ENCODE measurements at places on chromosomes 3 and 15. TPM values are rescaled to one million over a fixed set of nuclear protein-coding genes. Genes with fewer than 3 reads are reported as not detected.

LRTM1 gene
- not detected for total RNA-seq

PLA1A gene
- 0.82 TPM for total RNA-seq

IL20RB gene
- 0.94 TPM for total RNA-seq

TLR9 gene
- total RNA-seq, result not detected

RHOV gene
- total RNA-seq, result 0.12 TPM

CSPG4 gene
- total RNA-seq, result 595 TPM

WNT7A gene
- not detected for total RNA-seq

DALRD3 gene
- total RNA-seq, result 18.3 TPM

ADIPOQ gene
- 0.05 TPM for total RNA-seq

SYNPR gene
- not detected for total RNA-seq

MYD88 gene
- total RNA-seq, result 9.3 TPM

CLDN16 gene
- not detected for total RNA-seq

RPL14 gene
- 1,188 TPM for total RNA-seq

NAALADL2 gene
- 19.8 TPM for total RNA-seq

DNA sequence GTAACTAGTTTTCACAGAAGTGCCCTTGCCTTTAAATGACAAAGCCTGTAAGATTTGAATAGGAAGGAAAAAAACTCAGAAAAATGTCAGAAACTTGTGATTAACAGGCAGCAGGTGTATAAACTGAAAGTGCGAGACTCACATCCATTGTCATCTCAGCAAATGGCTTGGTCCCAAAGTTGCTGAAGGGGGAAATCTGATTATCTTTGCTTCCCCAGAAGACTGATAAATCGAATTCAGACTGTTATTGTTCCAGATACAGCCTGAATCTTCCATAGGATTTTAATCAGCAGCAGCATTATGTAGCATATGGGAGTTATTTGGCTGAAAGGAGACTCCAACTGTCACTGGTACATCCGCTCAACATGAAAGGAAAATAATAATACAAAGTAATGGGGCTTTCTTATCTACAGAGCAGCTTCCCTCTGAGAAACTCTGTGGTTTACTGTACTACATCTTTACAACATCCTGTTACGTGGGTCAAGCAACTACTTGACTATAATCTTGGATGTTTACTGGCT is 550.4 kb upstream of the CCDC54 start:
- DNase-seq, result no peak

- no peak for DNase-seq
Observed at GRCh38 chr3:115975353-115975752, 352.0 kb downstream of the GAP43 start.

GRCh38 chr15:63444611-63445010 is 59.8 kb upstream of the USP3 start:
- DNase-seq, result no peak

GRCh38 chr3:31116651-31117050 is 222.2 kb upstream of the GADL1 start:
- no peak for DNase-seq

DNA sequence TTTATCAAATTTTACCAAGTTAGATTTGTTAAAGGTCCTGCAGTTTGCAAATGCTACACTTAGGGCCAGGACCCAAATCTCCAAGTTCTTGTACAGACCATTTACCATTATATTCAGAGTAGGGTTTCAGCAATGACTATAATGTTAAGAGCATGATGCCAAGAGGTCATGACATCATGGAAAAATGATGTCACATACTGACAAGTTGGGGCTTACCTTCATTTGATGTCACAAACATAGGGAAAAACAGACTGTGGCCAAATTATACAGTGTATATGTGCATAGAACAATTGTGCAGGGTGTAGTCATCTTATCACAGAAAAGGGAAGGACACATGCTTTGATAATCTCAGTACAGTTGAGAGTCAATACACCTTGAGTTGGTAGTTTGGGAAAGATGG is 10.1 kb upstream of the THRB start:
- no peak for DNase-seq

GRCh38 chr3:11164607-11165006 is 10.3 kb downstream of the HRH1 start:
- DNase-seq, result no peak

DNA sequence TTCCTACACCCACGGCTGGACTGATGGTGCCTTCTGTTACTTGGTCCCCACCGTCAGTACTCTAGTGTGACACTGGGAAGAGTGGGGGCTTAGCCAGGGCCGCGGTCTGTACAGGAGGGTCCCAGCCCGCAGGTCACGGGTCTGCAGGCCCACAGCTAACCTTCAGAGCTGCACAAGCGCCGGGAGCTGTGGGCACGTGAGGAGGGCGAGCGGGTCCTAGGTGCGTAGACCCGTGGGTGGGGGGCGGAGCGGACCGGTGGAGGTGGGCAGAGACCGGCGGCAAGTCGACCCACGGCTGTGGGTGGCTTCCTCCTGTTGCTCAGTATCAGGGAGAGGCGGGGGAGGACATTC is 1.2 kb downstream of the TNFAIP8L3 start:
- no peak for DNase-seq

- DNase-seq, result no peak
Observed at GRCh38 chr3:85758442-85758841, 799.7 kb downstream of the CADM2 start.

DNA sequence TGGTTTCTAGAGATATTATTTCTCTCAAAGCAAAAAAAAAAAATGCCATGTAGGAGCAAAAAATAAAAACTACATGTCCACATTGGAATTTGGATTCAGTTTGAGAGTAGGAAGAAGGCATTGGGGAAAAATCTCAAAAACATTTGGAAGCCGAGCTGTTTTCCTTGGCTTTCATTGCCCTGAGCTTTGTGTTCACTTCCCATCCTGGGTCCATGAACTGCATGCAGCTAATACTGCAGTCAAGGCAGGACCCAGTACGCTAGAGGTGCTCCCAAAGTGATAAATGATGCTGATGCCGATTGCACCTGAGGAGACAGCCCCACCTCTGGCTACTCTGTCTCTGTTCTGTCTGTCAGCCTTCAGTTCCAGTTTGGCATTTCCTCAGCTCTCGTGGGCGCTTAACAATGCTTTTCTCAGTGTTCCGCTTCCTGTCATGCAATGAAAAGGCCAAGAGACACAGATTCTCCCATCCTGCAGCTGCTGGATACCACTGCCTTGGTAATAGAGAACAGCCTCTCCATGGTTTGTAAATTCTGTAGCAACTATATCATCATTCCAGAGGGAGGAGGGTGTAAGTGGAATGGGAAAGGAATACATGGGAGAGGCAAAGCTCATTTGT is 181.8 kb downstream of the RYR3 start:
- no peak for DNase-seq

DNA sequence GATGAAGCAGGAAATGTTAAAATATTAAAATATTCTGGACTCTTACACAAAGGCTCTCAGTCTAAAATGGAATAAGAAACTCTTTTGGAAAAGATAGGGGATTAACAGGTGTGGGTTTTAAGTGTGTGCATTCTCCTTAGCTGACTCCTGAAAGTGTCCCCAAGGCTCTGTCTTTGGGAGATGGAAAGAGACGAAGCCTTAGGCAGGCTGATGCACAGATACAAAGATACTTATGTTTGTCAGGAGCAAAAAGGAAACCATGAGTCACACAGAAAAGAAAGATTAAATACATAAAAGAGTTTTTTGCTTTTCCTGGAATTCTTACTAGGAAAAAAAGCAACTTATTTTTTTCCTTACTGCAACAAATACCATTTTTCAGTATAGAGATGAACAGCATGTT is 23.8 kb upstream of the ABI3BP start:
- no peak for DNase-seq

- no peak for DNase-seq
Observed at GRCh38 chr3:172522871-172523818, at the start of gene TNFSF10. TNFSF10 (minus strand) TSS chr3:172523430; CDS start chr3:172523384, 46 bp downstream.

GRCh38 chr3:52787672-52788625 is 6.6 kb upstream of the ITIH3 start:
- peak; percentile 81 for DNase-seq

- no peak for DNase-seq
Observed at GRCh38 chr3:59754456-59755129, 704.8 kb upstream of the CFAP20DC start.

GRCh38 chr3:14434498-14435151 is 32.2 kb downstream of the SLC6A6 start:
- DNase-seq, result no peak

DNA sequence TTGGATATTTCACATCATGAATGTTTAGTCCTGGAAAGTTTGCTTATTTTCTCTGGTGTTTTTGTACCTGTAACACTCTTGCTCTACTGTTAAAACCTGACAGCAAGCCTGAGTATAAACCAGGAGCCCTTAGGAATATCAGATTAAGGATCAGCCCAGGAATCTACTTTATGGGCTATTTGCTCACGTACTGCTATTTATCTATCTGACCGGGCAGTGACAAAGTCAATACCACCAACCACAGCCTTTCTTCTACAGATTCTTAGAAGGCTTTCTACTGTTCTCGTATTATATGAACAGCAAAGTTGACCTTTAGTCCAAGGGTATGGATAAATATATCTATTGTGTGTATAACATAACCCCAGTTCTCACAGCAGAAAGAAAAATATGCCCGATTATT is 521.2 kb downstream of the RBMS3 start:
- DNase-seq, result no peak

GRCh38 chr15:69926006-69926405 is 171.7 kb downstream of the TLE3 start:
- DNase-seq, result no peak

DNA sequence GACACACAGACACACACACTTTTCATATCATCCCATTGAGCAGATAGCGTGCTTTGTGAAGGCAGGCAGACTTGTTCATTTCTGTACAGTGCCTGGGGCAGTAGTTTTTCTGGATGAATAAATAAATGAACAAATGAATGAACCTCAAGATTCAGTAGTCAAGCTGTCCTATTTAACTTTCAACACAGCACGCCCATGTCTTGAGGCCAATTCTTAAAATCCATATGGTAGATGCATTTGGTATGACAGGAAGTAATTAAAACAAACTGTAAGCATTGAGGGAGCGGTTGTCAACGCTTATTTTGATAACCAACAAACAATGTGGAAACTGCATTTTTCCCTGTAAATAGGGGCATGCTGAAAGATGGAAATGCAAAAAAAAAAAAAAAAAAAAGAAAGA is 80.0 kb upstream of the BNC1 start:
- DNase-seq, result no peak

DNA sequence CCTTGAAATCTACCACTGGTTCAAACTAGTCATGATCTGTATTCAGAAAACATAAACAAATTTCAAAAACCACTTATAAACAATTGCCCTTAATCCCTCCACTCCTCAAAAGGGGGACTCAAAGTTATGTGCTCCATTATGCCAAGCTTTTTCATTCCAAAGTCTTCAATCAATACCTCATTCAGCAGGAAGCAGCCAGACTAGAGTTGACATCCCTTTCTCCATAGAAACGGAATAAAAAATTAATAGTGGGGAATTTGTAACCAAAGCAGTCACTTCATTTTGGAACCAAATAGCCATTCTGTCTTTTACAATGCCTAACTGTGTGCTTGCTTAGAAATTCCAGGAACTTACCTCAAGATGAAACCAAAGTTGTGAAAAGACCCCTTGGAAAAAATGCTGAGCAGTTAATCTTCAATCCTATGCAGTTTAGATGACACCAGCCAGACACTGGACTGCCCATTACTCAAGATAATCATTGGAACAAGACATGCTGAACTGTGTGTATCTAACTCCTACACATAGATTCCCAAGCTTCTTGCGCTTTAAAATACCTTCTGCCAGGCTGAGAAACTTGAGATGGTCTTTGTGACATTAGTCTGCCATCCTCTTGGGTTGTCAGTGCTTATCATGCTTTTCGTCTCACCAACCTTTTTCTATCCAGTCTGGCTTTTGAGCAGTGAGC is 406.2 kb downstream of the PLOD2 start:
- no peak for DNase-seq

DNA sequence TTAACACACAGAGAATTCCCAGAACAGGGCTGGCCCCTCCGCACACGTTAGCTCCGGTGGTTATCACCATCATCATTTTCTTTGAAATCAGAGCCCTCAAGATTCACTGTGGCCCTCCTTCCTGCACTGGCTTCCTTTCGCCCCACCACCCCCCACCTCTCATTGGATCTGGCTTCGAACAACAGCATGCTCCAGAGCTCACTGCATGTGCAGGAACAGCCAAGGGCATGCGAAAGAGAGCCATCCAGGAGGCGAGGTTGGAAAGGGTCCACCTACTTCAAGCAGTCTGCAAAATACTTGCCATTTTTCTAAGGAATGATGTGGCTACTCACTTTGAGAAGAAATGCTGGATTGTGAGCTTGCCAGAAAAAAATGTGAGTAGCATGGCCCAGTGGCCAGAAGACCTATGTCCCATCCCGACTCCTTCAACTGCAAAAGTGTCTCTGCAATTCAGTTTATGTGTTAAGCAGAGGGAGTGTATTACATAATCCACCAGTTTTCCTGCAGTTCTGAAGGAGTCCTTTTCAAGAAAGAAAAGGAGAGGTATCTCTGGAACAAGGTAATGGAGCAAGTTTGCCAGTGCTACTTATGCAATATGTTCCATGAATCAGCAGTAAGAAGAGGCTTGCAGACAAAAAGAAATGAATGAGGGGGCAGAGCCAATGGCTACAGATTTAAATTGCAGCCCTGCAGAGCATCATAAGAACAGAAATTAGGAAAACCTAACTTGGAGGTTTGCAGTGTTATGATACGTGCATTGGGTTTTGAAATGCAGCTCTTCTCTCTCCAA is 92.8 kb downstream of the OCA2 start:
- DNase-seq, result no peak

GRCh38 chr3:87901141-87901540 is 157.7 kb downstream of the CGGBP1 start:
- no peak for DNase-seq

DNA sequence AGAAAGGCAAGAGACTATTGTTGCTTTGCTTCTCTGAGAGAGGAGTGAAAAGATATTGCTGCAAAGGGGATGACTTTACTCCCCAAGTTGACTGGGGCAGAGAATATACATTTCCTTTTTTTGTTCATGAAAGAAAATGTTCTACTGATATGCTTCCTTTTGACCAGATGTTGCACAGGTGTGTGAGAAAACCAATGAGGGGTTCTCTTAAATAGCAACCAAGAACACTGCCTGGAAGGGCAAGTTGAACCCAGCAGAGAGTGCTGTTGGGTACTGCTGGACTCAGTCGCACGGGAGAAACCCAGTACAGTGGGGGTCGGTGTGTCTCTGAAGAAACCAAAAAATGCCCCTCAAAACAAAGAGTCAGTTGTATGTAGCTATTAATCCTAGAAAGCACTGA is 101.2 kb downstream of the CHST2 start:
- no peak for DNase-seq

GRCh38 chr3:30843877-30844276 is 50.6 kb downstream of the GADL1 start:
- no peak for DNase-seq

- no peak for DNase-seq
Observed at GRCh38 chr3:143831994-143832393, 16.3 kb downstream of the SLC9A9 start.
